ENCODE measurements at places on chromosomes 7 and 10.

DNA sequence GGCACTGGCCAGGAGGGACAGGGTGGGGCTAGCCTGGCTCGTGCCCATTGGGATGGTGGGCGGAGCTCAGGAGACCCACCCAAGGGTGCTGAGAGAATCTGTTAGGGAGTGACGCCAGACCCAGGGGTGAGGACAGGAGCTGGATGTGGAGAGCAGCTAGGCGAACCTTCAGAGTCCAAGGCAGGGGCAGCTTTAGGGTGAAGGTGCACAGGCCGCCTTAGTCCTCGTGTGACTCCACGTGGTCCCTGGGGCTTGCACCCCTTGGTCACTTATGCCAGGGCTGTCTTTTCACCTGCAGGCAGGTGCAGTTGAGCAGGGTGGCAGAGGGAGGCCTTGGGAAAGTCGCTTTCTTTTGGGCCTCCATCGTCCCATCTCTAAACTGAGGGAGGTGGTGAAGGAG, 4.3 kb downstream of the RAMP3 start:
- no peak for DNase-seq

GRCh38 chr10:97543025-97543546, 29.5 kb upstream of the ANKRD2 start:
- DNase-seq = peak; percentile 87

- peak; percentile 81 for DNase-seq
These were observed 60.7 kb downstream of the CD36 start for GRCh38 chr7:80699045-80699638.

GRCh38 chr10:31803606-31804351, 124.9 kb downstream of the ARHGAP12 start:
- DNase-seq = peak; percentile 50

DNA sequence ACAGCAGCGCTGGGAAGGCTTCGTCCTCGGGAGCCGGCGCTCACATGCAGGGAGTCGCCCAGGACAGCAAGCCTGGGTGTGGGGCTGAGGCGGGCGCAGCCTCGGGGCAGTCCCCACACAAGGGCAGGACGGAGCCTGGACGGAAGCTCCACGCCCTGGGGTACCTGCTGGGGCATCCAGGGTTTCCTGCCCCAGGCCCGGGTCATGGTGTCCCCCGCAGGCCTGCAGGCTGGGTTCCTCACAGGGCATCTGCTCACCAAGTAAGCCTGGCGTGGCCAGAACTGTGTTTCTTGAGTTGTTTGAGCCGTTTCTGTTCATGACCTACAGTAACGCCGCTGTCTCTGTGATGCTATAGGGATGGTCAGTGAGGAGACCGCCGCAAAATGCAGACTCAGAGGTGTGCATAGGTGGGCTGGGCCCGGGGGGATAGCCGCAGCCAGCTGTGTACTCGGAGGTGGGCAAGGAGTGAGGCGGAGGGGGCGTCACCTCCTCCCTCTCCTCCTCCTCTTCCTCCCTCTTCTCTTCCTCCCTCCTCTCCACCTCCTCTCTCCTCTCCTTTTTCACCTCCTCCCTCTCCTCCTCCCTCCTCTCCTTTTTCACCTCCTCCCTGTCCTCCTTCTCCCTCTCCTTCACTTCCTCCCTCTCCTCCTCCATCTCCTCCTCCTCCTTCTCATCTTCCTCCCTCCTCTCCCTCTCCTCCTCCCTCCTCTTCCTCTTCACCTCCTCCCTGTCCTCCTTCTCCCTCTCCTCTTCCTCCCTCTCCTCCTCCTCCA, 438.9 kb downstream of the DNAJB6 start:
- no peak for DNase-seq

All from muscle of leg (tissue), 16 donors.